ENCODE measurements at places on chromosomes 3 and 15.
A peak's percentile ranks its signal among the peaks of the same experiment; 100 is the strongest.

GRCh38 chr15:72248514-72248913 lies 17.5 kb upstream of the PKM start:
- no peak for DNase-seq

- DNase-seq = no peak
Measured at GRCh38 chr3:178507507-178508442, 28.5 kb upstream of the KCNMB2 start.

- DNase-seq = peak; percentile 83
Measured at GRCh38 chr15:64883997-64884511, 27.6 kb upstream of the ANKDD1A start.

DNA sequence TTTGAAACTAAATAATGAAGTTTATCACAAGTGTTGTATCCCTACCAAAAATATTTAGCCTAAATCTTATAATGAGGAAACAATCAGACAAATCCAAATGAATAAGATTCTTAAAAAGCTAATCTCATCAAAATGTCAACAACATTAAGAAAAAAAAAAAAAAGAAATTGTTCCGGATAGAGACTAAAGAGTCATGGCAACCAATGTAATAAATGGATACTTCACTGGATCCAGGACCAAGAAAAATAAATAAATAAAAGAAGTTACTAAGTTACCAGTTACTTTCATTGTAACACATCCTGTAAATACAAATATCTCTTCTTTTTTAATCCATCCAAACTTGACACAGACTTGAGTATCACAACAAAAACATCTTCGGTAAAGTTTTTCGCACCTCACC lies 607 bp downstream of the MRPL47 start:
- DNase-seq = no peak

DNA sequence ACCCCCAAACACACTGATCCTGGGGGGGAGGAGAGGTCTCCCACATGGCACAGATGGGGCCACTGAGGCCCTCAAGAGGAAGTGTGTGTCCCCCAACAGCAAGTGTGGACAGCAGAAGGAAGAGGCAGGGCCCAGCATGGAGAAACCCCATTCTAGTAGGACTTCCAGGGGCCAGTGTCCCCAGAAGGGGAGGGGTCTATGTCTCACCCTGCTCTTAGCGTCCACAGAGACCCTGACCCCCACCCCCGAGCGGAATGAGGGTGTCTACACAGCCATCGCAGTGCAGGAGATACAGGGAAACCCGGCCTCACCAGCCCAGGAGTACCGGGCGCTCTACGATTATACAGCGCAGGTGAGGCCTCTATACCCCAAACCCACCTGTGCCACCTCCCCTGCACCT lies 35.3 kb downstream of the TSPAN3 start:
- DNase-seq = no peak
